HEK293T (cell line): ENCODE measurements at places on chromosomes 6 and 20.

DNA sequence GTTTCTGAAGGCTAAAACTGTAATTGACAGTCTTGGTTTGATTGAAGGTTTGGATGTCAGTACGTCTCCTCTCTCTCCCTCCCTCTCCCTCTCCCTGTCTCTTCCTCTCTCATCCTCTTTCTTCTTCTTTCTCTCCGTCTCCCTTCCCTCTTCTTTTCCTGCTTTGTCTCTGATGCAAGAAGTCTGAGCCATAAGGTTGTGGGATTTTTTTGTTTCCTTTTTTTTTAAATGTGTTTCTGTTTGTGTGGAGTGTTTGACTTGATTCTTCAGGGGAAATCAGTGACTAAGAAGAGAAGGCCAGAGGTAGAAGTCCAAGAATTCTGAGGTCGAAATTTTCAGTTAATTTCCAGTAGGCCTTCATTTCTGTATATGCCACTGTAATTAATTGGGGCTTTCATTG, 111.9 kb downstream of the FOXO3 start:
- no peak for DNase-seq

DNA sequence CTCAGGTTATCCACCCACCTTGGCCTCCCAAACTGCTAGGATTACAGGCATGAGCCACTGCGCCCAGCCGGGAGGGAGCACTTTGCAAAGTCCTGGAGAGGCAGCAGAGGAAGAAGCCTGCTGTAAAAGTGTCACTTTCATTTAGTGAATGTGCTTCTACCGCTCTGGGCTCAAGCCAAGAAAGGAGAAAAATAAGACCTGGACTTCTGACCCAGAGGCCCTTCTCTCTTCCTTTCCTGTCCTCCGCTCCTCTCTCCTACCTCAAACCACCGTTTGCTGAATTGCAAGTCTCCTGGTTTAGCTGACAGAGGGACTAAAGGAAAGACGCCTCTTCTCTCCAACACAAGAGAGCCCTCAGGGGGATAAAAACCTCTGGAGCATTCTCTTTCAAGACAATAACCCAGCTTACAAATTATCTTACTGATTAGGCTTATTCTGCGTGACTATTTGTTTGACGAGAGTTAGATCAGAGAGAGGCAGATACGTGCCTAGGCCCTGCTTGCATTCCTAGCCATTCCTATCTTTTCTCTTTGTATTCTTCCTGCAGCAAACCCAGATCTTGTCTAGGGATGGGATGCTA, 84.2 kb upstream of the SLC22A23 start:
- DNase-seq, result no peak

- no peak for DNase-seq
Measured at GRCh38 chr6:124881898-124882578, 80.2 kb upstream of the RNF217 start.

GRCh38 chr20:53413186-53413631, 180.4 kb downstream of the ZNF217 start:
- DNase-seq, result peak; percentile 17

DNA sequence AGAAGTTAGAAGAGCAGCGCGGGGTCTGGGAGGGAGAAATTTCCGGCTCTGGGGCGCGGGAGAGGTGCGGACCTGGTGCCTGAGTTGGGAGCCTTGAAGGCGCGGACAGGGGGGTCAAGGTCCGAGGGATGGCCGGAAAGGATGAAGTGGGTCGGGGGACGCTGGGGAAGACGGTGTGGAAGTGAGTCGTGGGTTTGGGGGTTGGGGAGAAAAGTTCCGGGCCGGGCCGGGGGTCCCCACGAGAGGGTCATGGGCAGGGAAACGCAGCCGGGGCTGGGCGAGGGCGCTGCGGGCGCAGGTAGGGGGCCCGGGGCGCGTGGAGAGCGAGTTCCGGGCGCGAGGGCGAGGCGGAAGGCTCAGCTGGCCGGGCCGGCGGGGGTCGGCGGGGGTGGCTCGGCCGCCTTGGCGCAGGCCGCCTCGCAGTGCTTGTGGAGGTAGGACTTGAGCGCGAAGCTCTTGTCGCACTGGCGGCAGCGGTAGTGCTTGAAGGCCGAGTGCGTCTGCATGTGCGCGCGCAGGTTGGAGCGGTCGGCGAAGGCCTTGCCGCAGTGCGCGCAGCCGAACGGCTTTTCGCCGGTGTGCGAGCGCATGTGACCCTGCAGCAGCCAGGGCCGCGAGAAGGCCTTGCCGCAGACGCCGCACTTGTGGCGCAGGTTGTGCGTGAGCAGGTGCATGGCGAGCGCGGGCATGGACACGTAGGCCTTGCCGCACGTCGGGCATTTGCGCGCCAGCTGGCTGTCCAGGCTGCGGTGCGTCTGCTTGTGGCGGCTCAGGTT, 10.5 kb upstream of the SRXN1 start:
- DNase-seq, result no peak

- no peak for DNase-seq
Measured at GRCh38 chr6:25404693-25405169, 125.6 kb downstream of the CARMIL1 start.

DNA sequence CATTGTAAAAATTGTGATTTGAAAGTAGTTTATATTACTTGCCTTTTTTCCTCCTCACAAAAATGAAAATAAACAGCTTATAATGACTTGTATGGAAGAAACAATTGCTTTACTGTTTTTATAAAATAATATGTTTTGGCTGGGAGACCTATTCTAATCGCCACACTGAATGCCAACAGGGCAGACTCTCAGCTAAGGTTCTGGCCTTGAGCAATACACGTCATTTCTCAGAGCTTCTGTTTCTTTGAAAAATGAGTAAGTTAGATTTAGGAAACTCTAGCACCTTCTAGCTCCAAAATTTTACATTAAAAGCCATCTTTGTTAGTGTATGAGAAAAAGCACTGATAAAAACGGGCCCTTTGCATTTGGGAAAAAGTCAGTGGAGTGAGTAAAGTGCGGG, 166.6 kb downstream of the ARID1B start:
- no peak for DNase-seq

DNA sequence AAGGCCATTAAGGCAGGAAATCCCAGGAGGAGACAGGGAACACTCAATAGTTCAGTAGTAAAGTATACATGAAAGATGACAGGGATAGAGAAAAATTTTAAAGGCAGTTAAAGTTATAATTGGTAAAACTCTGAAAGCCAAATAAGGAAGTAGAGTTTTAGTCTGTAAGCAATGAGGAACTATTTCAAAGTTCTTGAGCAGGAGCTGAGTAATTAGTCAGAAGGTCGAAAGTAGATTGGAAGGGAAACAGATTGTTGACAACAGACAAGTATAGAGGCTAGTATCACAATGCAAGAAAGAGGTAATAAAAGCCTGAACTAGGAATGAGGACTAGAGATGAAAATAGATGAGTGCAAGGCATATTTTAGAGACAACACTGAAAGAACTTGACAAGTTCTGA, 150.3 kb downstream of the CDK19 start:
- DNase-seq, result no peak

- no peak for DNase-seq
Measured at GRCh38 chr20:31679357-31680285, 41.9 kb downstream of the COX4I2 start.

GRCh38 chr6:32163559-32164258, 686 bp upstream of the EGFL8 start:
- no peak for DNase-seq

GRCh38 chr6:32085759-32086459, 23.2 kb downstream of the TNXB start:
- DNase-seq, result no peak

GRCh38 chr20:60271597-60271996, 313.4 kb downstream of the CDH26 start:
- DNase-seq, result peak; percentile 17

GRCh38 chr20:49938173-49939163, 2.3 kb downstream of the RNF114 start:
- no peak for DNase-seq

DNA sequence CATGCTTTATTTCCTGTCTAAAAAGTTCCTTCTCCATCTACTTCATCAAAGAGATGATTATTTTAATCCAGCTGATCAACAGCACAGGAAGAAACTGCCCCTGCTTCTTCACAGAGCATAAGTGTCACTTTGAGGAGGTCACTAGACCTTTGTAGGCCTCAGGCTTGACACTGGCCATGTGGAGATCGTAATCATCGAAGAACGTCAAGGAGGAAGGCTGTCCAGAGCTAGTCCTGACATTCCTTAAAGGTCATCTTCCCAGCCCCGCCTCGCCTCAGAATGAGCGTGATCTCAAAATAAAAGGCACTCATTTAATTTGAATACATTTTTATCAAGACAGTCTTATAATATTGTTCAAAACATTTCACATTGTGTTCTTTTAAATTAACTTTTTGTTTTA, 445.7 kb upstream of the CDH4 start:
- DNase-seq, result no peak

DNA sequence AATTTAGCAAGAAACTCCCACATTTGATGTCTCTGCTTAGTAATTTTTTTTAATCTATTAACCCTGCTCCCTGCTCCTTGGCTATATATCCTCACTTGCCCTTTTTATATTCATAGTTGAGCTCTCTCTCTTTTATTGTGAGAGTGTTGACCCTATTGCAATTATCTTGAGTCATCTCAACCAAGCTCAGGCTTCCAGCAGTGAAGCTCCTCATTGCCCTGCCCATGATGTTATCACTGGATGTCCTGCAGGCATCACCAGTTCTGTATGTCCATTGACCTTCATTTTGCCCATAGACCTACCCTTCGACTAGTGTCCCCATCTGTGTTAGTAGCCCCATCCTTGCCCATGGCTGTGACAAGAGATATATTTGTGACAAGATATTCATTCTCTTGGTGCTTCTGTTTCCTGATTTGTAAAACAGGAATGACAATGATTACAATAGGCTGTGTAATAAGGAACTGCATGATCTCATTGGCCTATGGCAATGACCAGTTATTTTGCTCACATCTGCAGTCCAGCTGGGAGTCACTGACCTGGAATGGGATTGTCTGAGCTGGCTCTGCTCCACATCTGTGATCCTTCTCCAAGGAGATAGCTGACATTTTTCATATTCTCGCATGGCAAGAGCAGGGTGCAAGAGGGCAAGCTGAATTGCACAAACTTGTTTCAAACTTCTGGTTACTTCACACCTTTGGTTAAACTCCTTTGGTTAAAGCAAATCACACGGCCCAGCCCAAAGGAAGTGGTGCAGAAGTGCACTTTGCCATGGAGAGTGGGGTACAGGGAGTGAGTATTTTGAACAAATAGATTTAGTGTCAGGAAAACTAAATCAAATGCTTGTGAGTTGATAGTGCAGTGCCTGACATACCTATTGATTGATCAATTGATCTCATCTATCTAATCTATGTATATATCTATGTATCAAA, 47.7 kb upstream of the CST5 start:
- DNase-seq, result no peak

GRCh38 chr20:51811042-51811355, 8.7 kb upstream of the SALL4 start:
- DNase-seq, result no peak

DNA sequence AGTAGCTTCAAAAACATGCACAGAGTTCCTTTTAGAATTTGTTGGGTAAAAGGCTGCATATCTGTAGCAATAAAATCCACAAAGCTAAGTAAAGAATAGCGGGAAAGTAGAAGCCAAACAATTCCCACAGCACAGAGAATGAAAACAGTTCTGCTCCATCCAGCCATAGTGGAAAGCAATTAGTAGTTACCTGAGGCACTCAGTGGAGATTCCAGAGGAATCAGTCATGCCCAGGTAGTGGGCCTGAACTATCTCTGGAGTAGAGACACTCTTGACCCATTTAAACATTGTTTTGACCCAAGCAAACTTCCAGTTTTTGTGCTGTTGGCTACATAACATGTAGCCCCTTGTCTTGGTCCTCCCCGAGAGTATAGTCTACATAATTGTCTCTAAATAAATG, 559.5 kb upstream of the PTCHD4 start:
- no peak for DNase-seq

- no peak for DNase-seq
Measured at GRCh38 chr6:153024709-153025017, 22.2 kb upstream of the MTRF1L start.

DNA sequence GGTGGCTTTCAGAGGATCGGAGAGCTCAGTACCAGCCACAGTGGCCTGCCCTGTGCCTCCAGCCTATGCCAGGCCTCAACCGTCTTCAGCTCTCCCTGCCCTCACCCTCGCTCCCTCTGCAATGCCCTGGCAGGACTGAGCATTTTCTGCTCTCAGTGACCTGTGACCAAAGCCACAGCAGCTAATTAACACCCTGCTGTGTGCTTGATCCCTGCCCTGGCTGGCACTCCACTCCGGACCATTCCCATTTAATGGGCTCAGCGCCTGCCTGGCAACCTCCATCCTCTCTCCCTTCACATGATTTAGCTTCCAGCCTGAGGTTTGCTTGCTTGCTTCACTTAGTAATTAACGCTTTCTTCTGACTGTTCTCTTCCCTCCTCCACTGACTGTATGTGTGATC, 287.5 kb downstream of the LRFN2 start:
- no peak for DNase-seq

- no peak for DNase-seq
Measured at GRCh38 chr20:12750221-12750620, 258.6 kb upstream of the SPTLC3 start.
